Activated CD4-positive, alpha-beta memory T cell treated with anti-CD3 and anti-CD28 coated beads for 36 hours (primary cell): ENCODE measurements at places on chromosomes 5 and 9.

- H3K4me3 ChIP-seq = no peak overlapping the region
- H3K27me3 ChIP-seq = no peaks in the 10 kb centered on the region
- peaks cover 31% of the 10 kb centered on the region for H3K36me3 ChIP-seq
- H3K4me1 ChIP-seq = peaks cover 11% of the 10 kb centered on the region
- peak; percentile 69 for DNase-seq
Observed at GRCh38 chr9:131478421-131478868, 24.3 kb upstream of the POMT1 start.

DNA sequence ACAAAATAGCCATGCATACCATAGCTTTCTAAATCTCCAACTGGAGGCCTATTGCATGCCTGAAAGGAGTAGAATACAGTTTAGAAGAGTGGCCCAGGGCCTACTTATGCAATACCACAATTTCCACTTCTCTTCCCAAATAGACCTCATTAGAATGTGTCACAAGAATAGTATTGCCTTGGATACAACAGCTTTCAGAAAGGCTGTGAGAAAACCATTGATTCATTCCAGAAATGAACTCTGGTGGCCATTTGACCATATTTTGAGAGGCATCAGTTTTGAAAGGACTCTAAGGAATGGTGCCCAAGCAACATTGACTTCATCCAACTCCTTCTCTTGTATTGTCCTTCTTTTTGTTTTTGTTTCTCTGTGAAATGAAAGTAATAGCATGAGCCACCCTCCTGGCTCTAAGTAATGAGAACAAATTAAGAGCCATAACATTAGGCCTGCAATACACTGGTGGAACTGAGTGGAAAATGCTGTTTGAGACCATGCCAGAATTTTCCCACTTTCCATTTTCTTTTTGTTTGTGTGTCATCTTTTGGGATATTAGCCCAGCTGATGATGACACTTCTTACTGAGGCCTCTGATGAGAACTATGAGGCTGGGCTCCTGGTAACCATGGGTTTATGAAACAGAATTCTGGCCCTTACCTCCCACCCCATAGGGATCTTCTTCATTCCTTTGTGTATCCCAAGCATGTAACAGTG, 90.2 kb downstream of the TMEM174 start:
- H3K4me1 ChIP-seq = no peaks in the 10 kb centered on the region
- H3K27ac ChIP-seq = no peak overlapping the region
- no peak for DNase-seq
- peaks cover 29% of the 10 kb centered on the region for H3K27me3 ChIP-seq
- H3K36me3 ChIP-seq = no peaks in the 10 kb centered on the region

DNA sequence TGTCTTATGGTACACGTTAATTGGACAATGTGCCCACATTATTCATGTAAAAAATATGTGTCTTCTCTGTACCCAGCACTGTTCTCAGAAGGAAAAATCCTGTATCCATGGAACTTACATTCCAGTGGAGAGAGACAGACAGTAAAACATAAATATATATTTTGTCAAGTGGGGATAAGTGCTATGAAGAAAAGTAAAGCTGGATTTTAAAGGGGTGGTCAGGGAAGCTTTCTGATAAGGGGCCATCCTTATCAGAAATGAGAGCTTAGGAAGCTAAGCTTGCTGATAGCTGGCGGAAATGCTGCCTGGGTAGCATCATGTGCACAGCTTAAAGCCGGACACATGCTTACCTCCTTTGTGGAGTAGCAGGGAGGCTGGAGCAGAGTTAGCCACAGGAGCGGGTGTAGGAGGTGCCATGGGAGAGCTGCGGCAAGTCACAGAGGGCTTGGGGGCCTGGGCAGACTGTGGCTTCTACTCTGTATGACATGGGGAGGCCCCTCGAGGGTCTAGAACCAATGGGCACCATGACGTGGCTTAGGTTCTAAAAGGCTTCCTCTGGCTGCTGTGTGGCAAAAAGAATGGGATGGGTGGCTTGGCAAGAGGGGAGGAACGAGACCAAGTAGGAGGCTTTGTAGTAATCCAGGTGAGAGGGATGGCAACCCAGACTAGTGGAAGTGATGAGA, 141.7 kb downstream of the FGF1 start:
- H3K36me3 ChIP-seq = no peaks in the 10 kb centered on the region
- H3K4me1 ChIP-seq = peaks cover 6% of the 10 kb centered on the region
- DNase-seq = no peak
- no peaks in the 10 kb centered on the region for H3K27me3 ChIP-seq

DNA sequence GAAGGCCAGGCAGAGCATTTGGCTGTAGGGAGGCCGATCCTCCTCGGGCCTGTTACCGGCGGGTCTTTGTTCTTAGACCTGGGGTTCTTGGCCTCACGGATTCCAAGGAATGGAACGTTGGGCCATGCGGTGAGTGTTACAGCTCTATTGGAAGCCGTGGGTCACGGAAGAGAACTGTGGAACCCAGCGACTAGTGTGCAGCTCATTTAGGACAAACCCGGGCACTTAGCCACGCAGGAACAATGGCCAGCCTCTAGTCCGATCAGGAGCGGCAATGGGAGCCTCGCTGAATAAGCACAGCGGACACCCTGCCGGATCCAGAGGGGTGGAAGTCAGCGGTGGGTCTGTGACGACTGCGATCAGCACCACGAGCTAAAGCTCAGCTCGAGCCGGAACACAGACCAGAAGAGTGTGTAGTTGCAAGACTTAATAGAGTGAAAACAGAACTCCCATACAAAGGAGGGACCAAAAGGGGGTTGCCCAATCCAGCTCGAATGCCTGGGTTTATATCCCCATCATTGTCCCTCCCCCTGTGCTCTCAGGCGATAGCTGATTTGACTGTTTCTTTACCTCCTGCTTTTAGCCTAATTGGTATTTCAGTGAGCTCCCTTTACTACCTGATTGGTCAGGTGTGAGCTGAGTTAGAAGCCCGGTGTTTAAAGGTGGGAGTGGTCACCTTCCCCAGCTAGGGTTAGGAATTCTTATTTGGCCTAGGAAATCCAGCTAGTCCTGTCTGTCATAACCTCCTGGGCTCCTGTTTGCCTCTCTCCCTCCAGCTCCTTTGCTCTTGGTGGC, 53.7 kb upstream of the RPL26L1 start:
- H3K4me1 ChIP-seq = peaks cover 8% of the 10 kb centered on the region
- no peaks in the 10 kb centered on the region for H3K27me3 ChIP-seq
- DNase-seq = no peak
- H3K36me3 ChIP-seq = peaks cover 4% of the 10 kb centered on the region

GRCh38 chr5:104913841-104914281, 1351.3 kb upstream of the NUDT12 start:
- no peaks in the 10 kb centered on the region for H3K27me3 ChIP-seq
- H3K4me1 ChIP-seq = no peaks in the 10 kb centered on the region
- DNase-seq = no peak
- H3K36me3 ChIP-seq = no peaks in the 10 kb centered on the region
- H3K4me3 ChIP-seq = no peak overlapping the region
- no peak overlapping the region for H3K27ac ChIP-seq

DNA sequence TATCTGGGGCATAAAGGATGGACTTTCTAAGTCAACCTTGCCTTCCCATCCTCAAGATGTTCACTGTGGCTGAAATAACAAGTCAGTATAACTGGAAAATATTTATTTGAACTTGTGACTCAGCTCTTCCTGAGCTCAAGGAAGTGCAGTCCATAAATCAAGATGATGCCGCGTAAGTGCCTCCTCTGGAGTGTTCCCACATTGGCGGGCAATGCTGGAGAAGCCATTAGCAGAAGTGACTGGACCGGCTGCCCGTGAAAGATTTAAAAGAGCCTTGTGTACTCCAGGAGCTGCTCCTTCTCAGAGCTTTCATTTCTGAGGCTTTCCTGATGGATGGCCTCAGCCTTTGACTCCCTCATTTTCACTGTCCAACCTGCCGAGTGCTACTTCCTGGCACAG, 17.4 kb downstream of the TMOD1 start:
- no peak overlapping the region for H3K27ac ChIP-seq
- no peaks in the 10 kb centered on the region for H3K36me3 ChIP-seq
- no peaks in the 10 kb centered on the region for H3K4me1 ChIP-seq

- H3K36me3 ChIP-seq = no peaks in the 10 kb centered on the region
- peak overlapping the region; percentile 46 for H3K27ac ChIP-seq
- no peak for DNase-seq
- no peaks in the 10 kb centered on the region for H3K27me3 ChIP-seq
- H3K4me1 ChIP-seq = peaks cover 44% of the 10 kb centered on the region
Observed at GRCh38 chr5:36239370-36240293, 2.1 kb downstream of the NADK2 start.

GRCh38 chr5:7927466-7928375, 58.8 kb downstream of the MTRR start:
- H3K27ac ChIP-seq = no peak overlapping the region
- peaks cover 2% of the 10 kb centered on the region for H3K4me1 ChIP-seq
- peaks cover 8% of the 10 kb centered on the region for H3K27me3 ChIP-seq
- H3K4me3 ChIP-seq = no peak overlapping the region
- peak; percentile 54 for DNase-seq

GRCh38 chr5:156794687-156795086, 55.4 kb upstream of the PPP1R2B start:
- H3K4me3 ChIP-seq = no peak overlapping the region
- H3K27me3 ChIP-seq = peaks cover 3% of the 10 kb centered on the region
- no peak for DNase-seq
- no peak overlapping the region for H3K27ac ChIP-seq
- no peaks in the 10 kb centered on the region for H3K36me3 ChIP-seq

GRCh38 chr5:61878471-61878870, 427.5 kb upstream of the KIF2A start:
- H3K27ac ChIP-seq = no peak overlapping the region
- H3K4me1 ChIP-seq = no peaks in the 10 kb centered on the region
- no peaks in the 10 kb centered on the region for H3K36me3 ChIP-seq
- no peaks in the 10 kb centered on the region for H3K27me3 ChIP-seq
- no peak for DNase-seq

GRCh38 chr5:38162625-38163024, 95.7 kb upstream of the EGFLAM start:
- no peak overlapping the region for H3K27ac ChIP-seq
- H3K27me3 ChIP-seq = no peaks in the 10 kb centered on the region
- H3K4me1 ChIP-seq = no peaks in the 10 kb centered on the region

DNA sequence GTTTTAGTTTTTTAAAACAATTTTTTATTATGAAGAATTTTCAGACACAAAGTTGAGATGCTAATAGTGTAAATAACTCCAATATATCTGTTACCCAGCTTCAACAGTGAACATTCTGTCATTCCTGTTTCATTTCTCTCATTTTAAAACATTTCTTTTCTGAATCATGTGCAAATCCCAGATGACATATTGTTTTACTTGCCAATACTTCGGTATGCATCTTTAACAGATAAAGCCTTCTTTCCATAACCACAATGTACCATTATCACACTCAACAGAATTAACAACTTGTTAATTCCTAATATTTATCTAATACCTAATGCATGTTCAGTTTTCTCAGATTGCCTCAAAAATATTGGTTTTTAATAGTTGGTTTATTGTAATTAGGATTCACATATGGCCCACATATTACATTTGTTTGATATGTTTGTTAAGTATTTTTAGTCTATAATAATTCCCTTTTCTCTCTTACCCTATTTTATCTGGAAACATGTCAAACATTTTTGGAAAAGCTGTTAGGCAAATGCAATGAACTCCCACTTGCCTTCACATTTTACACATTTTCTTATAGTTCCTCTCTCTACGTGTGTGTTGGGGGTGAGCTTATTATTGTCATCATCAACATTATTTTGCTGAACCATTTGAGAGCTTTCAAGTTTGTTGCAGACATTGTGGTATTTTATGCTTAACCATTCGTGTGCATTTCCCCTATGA, 58.7 kb upstream of the ANKRD55 start:
- peaks cover 4% of the 10 kb centered on the region for H3K4me1 ChIP-seq
- H3K36me3 ChIP-seq = peaks cover 4% of the 10 kb centered on the region
- no peak overlapping the region for H3K27ac ChIP-seq
- no peaks in the 10 kb centered on the region for H3K27me3 ChIP-seq

DNA sequence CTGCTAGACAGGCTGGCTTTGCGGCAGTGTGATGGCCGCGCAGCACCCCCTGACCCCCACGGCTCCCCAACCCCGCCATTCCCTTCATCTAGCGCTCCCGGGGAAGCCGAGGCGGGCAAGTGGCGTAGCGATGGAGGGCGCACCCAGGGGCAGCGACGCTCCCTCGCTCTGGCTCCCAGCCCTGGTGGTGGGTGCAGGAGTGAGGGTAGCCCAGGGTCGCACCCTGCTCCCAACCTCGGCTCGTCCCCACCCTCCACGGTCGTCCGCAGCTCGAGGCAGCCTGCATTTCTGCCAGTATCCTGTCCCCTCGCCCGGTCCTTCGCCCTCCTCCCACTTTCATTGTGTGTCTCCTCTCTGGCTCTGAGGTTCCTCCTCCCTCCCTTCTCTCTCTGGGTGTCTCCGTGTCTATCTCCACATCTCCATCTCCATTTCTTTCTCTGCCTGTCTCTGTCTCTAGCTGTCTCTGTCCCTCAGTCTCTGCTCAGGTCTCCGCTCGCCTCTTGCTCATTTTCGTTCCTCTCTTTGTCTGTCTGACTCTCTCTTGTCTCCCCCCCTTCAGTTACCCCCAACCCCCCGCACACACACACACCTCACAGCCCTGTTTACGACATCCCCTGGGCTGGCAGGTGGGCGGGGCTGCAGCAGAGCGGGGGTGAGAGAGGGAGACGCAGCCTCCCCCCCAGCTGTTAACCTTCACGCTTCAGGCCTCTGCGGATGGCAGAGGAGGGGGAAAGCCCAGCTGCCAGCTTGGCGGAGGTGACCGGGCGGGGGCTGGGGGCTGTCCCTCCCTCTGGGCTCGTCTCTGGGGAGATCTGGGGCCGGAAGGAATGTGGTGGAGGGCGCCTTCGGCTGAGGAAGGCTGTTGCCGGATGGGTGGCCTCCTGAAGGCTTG, 48.7 kb upstream of the PSD2 start:
- H3K4me1 ChIP-seq = peaks cover 21% of the 10 kb centered on the region
- H3K27ac ChIP-seq = peak overlapping the region; percentile 52
- peak; percentile 83 for DNase-seq
- no peaks in the 10 kb centered on the region for H3K36me3 ChIP-seq
- H3K4me3 ChIP-seq = peak overlapping the region; percentile 68

DNA sequence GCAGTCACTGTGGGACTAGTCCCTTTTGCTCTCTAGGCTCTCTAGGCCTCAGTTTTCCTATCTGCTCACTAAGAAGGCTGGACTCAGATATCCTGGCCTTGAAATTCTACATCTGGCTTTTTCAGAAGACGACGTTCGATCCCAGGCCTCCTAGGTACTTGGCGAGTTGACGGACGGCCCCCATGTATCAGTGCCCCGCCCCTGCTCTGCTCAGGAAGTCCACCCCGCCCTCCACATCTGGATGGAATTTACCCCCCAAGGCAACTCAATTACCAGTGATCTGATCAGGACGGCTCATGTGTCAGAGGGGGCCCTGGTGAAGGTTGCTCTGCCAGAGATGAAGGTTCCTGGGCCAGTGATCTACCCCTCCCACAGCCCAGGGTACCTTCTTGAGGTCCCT, 44.1 kb upstream of the SYNPO start:
- H3K27ac ChIP-seq = no peak overlapping the region
- H3K4me1 ChIP-seq = no peaks in the 10 kb centered on the region
- no peak overlapping the region for H3K4me3 ChIP-seq
- DNase-seq = no peak
- H3K27me3 ChIP-seq = no peaks in the 10 kb centered on the region

GRCh38 chr9:128128836-128129590, 1.5 kb upstream of the PTGES2 start:
- H3K27ac ChIP-seq = peak overlapping the region; percentile 62
- peaks cover 4% of the 10 kb centered on the region for H3K36me3 ChIP-seq
- H3K4me1 ChIP-seq = peaks cover 28% of the 10 kb centered on the region
- peak overlapping the region; percentile 96 for H3K4me3 ChIP-seq
- H3K27me3 ChIP-seq = no peaks in the 10 kb centered on the region
- no peak for DNase-seq

GRCh38 chr5:68435611-68436010, 220.1 kb downstream of the PIK3R1 start:
- peaks cover 54% of the 10 kb centered on the region for H3K4me1 ChIP-seq
- peaks cover 4% of the 10 kb centered on the region for H3K27me3 ChIP-seq
- H3K4me3 ChIP-seq = no peak overlapping the region
- H3K36me3 ChIP-seq = no peaks in the 10 kb centered on the region
- H3K27ac ChIP-seq = no peak overlapping the region
- no peak for DNase-seq
